Effector memory CD4-positive, alpha-beta T cell (primary cell): ENCODE measurements at places on chromosomes 7 and 10.

DNA sequence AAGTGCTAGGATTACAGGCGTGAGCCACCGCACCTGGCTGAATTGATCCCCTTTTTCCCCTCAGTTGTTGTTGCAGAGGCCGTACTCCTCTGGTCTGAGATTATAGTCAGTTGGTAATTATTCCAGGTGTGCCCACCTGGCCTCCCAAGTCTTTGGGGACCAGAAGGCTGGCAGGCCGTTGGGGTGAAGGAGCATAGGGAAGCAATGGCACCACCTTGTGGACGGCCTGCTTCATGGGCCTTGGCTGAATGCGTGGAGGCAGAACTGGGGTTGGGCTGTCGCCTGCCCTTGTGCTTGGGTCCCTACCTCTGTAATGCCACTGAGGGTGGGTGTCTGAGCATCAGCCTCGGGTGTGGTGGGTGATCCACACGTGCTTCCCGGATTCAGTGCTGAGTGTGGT is 125.7 kb downstream of the RGS10 start:
- peak; percentile 39 for DNase-seq

- DNase-seq = no peak
These were observed 52.7 kb downstream of the HIPK2 start for GRCh38 chr7:139725077-139725476.

DNA sequence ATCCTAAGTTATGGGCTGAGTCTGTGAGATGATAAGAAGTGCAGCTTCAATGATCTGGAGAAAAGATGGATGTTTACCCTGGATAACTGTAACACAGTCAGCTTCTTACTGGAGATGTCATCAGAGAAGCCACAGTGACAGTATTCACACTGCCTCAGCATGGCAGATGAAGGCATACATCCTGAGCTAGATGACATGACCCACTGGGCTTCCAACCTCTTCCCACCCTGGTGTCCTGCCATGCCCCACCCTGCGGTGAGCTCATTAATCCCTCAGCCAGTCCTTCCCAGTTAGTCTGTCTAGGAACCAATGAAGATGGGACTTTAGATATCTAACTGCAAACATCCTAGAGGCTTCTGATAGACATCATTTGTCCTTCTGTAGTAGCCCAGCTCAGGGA is 213.8 kb downstream of the TAX1BP1 start:
- DNase-seq = no peak

DNA sequence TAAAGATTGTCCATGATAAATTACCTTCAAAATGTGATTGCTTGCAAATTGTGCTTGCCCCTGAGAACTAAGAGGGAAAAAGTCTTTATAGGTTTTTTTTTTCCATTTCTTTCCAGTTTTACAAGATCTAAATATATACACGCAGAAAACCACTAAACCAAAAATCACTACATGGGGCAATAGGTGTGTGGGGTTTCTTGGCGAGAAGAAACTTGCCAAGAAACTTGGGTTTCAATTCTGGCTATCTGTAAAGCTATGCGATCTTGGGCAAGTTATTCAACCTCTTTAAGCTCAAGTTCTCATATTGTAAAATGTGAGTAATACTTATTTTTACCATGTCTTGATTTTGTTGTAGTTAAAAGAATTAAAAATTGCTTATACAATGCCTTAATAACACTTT is 17.0 kb downstream of the CUBN start:
- no peak for DNase-seq

GRCh38 chr10:51389415-51390321 is 309.7 kb downstream of the CSTF2T start:
- DNase-seq = peak; percentile 8

GRCh38 chr7:46756996-46757395 is 824.9 kb downstream of the TNS3 start:
- no peak for DNase-seq

DNA sequence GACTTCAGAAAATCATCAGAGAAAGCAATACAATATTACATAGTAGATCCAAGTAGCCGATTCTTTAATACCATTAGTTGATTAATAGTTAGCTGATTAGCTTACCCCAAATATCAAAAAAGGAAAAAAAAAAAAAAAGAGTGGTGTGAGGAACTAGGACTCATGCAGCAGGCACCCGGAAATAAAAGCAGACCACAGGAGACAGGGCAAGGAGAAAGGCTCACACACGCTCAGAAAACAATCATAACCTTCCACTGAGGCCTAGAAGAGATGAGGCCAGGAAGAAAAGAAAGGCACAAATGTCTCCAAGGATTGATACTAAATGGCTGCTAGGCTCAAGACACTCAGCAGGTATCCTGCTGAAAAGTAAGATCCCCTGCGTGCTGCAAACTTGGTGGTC is 25.9 kb downstream of the TRDMT1 start:
- DNase-seq = no peak

- DNase-seq = no peak
These were observed 108.5 kb downstream of the HBP1 start for GRCh38 chr7:107277331-107277730.

GRCh38 chr7:56157238-56157790 is 41.1 kb upstream of the NUPR2 start:
- DNase-seq = no peak

GRCh38 chr7:112938863-112939573 is 147.6 kb downstream of the GPR85 start:
- no peak for DNase-seq

DNA sequence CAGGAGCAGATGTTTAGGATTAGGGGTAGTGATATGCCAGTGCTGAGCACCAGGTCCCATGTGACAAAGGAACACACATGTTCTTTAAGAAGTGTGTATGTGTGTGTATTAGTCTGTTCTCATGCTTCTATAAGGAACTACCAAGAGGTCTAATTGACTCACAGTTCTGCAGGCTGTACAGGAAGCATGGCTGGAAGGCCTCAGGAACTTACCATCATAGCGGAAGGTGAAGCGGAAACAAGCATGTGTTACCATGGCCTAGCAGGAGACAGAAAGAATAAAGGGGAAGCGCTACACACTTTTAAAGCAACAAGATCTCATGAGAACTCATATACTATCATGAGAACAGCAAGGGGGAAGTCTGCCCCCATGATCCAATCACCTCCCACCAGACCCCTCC is 22.8 kb upstream of the PDZD8 start:
- DNase-seq = no peak

DNA sequence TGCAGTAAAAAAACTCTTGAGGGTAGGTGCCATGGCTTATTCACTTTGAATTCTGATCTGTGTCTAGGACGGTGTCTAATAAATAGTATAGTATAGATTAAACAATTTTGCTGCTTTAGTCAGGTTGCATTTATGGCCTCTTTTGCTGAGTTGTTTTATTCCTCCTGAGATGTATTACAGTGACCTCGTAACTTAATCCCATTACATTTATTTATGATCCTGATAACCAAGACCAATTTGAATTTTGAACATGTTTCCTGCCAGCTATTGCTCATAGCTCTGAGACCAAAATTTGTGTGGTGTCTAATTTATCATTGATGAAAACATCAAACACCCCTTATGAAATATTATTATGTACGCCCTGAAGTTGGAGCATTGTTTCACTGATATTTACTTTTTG is 381.9 kb upstream of the SEMA3C start:
- DNase-seq = no peak

GRCh38 chr7:51376420-51377092 is 59.9 kb upstream of the COBL start:
- no peak for DNase-seq

DNA sequence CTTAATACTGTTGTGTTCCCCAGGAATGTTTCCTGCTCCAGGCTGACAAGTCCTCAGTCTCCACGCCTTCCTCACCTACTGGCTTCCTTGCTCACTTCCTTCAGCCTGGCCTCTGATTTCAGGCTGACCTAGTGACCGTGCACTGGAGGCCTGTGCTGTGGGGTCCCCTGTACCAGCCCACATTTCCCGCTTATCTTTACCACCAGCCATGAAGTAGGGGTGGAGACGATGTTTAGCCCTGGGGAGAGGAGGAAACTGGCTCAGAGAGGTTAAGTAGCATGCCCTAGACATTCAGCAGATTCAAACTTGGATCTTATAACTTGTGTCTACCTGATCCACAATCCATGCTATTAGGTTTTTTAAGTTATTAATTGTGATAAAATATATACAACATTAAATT is 4.8 kb upstream of the ZNF488 start:
- no peak for DNase-seq

GRCh38 chr7:158371856-158372255 is 215.8 kb downstream of the PTPRN2 start:
- no peak for DNase-seq

DNA sequence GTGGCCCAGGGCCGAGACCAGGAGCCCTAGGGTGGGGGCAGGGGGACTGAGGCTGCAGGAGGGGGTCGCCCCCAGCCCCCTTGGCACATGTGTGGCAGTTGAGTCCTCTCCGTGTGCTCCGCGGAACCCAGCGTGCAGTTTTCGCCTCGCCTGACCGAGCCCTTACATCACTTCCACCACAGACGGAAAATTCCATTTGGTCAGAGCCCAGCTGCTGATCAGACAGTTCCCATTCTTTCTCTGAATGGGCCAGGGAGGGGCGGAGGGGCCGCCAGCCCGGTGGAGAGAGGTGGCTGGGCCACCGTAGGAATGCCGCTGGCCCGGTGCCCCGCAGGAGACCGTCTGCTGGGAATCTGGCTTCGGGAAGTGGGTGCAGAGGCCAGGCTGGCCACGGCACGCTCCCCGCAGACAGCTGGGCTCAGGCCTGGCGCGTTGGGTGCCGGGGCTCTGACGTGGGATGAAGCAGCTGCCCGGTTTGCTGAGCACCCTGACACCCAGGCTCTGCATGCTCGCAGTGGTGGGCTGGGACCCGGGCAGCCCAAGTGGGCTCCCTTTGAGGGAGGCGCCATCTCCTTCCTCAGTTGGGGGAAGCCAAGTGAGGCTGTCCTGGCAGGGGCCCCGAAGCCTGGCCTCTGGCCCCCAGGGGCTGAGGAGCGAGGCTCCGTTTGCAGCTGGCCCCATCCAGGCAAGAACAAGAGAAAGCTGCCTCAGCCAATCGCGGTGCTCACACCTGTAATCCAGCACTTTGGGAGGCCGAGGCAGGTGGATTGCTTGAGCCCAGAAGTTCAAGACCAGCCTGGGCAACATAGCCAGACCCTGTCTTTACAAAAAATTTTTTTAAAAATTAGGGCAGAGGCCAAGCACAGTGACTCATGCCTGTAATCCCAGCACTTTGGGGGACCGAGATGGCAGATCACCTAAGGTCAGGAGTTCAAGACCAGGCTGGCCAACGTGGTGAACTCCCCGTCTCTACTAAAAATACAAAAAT is 9.9 kb downstream of the TTYH3 start:
- no peak for DNase-seq

- DNase-seq = no peak
These were observed 14.6 kb downstream of the GATA3 start for GRCh38 chr10:8069108-8069507.

DNA sequence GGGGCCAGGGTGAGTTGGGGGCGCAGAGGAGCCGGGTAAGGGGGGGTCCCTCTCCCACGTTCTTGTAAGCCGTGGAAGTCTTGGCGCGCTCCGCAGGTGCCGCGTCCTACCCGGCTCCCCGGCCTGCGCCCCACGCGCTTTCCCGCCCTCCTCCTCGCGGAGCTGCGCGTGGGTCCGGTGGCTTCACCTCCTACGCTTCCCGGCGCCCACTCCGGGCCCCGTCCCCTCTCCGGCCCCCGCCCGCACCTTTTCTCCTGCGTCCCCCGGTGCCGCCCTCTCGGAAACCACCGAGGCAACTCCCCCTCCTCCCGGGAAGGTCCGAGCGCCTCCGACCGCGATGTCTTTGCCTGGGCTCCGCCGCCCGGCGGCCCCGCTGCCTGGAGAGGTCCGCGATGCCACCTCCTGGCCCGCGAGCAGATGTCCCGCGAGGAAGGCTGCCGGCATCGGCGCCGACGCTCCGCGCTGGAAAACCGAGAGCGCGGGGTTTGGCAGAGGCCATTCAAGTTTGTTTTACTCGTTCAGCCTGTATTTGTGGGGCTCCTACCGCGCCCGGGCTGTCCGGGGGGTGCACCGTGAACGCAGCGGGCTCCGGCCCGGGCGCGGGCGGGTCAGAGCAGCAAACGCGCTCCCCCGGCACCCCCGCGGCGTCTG is 2.4 kb upstream of the NKX6-2 start:
- DNase-seq = no peak

DNA sequence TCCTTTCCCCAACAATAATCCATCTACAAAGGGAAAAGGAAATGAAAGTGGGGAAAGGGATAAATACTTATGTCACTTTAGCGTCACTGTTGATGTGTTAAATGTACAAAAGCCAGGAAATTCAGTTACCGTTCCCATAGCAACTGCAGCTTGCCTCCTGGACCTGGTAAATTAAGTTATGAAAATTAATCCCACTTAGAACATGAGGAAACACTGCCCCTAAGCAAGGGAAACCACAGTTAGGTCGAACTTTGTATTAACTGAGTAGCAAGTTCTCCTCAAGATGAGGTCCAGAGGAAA is 338.2 kb upstream of the AOAH start:
- no peak for DNase-seq

DNA sequence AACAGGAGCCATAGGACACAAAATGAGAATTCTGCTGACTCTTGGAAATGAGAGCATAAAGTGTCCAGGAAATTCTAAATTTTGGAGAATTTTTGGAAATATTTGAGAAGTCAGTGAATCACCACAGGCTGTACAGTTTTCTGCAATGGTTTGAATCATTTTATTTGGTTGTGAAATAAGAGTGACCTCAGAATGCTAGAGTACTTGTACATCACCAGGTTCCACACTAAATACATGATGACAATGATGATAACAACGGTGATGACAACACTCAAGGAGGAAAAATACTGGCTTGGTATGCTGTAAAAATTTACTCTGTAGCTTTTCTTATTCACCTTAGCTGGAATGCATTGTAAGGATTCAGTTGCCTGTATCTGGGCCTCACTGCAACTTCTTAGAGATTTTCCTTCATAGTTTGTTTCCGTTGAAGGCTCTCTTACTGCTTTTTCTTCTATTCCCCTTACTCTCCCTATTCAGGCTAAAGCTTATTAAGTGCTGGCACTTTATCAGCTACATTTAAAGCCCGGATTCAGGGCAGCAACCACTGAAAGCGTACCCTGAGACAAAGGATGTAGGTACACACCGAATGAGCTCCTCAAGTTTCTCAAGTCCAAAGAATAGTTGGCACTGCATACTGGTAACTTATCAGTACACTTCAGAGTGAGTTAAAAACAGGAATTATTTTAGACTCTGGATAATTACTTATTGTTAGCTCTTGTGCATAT is 30.2 kb upstream of the NME8 start:
- DNase-seq = no peak

DNA sequence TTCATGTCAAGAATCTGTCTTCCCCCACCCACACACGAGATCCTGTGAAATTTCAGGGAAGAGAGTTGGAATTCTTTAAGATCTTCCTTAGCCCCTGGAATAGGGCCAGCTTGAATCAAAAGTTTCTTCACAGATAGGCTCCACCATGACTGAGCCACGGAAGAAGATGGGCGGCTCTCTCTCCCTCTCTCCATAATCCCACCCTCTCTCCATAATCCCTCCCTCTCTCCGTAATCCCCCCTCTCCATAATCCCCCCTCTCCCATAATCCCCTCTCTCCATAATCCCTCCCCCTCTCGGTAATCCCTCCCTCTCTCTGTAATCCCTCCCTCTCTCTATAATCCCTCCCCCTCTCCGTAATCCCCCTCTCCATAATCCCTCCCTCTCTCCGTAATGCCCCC is 20.4 kb downstream of the SHH start:
- no peak for DNase-seq
